ENCODE measurements at places on chromosomes 11 and 22.

- DNase-seq = no peak
Measured at GRCh38 chr11:1922481-1923081, 3.1 kb downstream of the TNNT3 start.

GRCh38 chr11:77056814-77057402 is 9.9 kb upstream of the CAPN5 start:
- no peak for DNase-seq

GRCh38 chr11:73270016-73270854 is 1.9 kb upstream of the P2RY6 start:
- no peak for DNase-seq

GRCh38 chr22:37379085-37379484 is 48.2 kb downstream of the ELFN2 start:
- DNase-seq = no peak

- DNase-seq = no peak
Measured at GRCh38 chr22:38423512-38424503, 31.2 kb downstream of the KCNJ4 start.

DNA sequence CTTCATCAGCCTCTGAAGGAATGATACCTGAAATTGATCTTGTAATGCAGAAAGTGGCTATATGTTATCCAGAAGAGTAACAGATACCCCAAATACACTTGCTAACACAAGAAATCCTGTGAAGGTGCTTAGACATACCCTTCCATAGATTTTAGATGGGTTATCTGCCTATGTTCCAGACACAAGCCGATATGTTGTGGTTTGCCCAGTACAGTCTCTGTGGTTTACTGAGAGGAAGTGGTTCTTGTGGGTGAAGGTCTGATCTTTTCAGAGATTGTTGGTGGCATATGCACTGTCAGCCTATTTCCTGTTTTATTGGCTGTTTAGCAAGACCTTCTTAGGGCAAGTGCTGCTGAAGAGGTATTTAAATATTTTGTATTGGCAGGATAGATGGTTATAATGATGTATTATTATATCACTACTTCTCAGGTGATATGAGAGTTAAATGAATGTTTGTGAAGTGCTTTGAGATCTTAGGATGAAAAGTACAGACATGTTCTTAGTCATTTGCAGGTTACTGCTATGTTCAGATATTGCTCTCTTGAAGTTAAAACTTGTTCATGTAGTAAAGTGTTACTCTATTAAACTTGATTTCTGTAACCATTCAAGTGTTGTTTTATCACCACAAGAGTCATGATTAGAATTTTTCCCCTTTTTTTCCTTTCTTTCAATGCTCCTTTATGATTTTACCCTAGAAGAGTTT is 8.2 kb downstream of the ARHGEF12 start:
- no peak for DNase-seq

- DNase-seq = no peak
Measured at GRCh38 chr22:29061773-29062172, at the start of gene C22orf31. Gene C22orf31 (minus strand): TSS chr22:29061831. CDS start chr22:29061792, 39 bp downstream.

DNA sequence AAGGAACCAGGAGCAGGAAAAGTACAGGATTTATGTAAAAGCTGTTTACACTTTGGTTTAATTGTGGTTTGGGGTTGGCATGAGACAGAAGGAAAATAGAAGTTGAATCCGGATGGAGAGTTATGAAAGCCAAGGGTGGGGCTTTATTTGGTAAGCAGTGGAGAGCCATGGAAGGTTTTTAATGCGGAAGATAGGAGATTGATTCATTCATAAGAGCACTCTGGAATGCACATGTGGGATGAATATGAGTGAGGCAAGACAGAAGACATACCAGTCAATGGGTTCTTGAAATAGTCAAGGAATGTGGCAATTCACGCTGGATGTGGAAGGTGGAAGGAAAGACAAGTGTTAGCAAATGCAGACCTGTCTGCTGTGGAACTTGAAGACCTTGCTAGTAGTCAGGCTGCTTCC is 9.3 kb upstream of the GLB1L3 start:
- DNase-seq = peak; percentile 84

DNA sequence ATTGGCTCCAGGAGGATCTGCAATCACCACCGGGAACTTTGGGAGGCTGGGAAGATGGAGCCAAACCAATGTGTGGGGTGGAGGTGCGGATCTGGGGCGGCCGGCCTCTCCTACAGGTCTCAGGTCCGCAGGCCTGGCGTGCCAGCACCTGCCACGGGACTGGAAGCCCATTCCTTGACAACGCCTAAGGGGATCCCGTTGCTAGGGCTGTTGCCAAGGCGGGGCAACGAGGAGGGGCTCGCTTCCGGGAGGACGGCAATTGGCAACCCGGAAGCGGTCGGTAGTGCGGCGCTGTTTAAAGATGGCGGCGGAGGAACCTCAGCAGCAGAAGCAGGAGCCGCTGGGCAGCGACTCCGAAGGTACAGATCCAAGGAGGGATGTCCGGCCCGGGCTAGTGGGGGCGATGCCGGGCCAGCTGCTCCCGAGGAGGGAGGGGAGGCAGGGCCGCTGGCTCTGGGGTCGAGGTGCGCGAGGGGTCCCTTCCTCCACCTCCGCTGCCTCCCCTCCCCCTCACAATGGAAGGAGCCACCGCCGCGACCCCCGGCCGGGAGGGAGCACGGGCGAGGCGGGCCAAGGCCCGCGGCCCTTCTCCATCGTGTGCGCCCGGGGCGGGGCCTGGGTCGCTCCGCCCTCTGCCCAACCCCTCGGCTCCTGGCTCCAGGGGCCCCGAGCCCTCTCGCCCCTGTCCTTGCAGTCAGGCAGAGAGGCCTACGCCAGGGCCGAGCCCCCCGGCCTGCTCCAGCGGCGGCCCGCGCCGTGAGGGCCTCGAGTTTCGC is at the start of gene OTUB1:
Gene OTUB1, plus strand, starts transcription at position 283 of the 776 bp plus-strand sequence. Its CDS starts 19 bp downstream, at position 302.
- DNase-seq = peak; percentile 96

DNA sequence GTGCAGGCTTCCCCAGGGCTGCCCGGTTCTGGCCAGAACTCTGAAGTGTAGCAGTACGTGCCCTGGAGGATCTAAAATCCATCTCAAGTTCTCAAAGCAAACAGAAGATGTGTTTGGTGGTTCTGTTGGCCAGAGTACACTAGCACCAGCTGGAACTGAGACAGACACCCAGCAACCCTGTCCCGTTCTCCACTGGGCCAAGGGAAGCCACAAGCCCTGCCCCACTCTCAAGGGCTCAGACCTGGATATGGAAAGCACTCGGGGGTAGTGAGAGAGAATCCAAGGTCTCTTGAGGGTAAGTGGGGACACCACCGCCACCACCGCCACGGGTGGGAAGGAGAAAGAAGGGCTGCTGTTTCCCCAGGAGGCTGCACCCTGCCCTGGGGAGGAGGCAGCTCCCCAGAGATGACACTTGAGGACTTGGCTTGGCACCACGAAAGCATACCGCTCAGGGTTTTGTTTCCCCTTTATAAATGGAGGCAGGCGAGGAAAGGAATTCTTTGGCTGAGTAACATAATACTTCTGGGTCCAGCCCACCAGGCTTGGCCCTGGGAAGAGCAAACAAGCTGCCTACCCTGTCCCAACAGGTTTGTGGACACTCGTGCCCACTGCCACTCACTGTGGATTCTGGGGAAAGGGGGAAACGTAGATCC is 56.1 kb upstream of the POU2AF1 start:
- no peak for DNase-seq

DNA sequence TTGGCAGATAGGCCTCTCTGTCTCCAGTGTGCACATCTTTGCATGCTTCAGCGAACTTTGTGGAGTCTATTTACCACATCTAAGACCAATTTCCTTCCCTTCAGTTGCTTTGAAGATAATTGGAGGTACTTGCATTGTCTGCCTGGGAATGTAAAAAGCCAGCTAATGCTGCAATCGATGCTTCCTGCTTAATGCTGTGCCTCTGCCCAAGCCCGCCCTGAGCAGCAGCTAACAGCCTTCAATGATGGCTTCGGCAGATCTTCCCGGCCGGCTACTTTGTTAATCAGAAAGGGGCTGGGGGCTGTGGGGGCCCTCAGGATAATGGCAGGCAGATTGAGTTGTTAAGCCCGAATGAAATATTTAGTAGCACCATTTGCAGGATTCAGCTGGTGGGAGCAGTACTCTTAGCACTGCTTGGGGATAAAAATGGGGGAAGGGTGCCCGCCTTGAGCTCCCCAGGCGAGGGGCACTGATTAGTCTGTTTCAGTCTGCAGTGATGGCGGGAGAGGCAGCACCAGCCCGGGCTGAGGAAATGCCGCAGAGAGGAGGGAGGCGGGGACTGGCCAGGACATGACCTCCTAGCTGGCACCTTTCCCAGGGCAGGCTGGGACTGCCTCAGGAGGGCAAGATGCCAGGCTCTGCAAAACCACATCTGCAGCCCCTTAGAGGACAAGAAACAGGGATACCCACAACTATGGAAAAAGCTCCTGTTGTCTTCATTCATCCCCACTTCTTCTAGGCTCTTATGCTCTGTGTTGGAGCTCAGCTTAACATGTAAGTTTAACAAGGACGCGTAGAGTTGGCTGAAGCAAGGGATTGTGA is 460.0 kb downstream of the BUD13 start:
- peak; percentile 50 for DNase-seq

GRCh38 chr11:863023-863909 is 20.6 kb downstream of the TSPAN4 start:
- DNase-seq = no peak

- DNase-seq = peak; percentile 45
Measured at GRCh38 chr11:6737872-6738466, 33.8 kb downstream of the OR2AG2 start.

DNA sequence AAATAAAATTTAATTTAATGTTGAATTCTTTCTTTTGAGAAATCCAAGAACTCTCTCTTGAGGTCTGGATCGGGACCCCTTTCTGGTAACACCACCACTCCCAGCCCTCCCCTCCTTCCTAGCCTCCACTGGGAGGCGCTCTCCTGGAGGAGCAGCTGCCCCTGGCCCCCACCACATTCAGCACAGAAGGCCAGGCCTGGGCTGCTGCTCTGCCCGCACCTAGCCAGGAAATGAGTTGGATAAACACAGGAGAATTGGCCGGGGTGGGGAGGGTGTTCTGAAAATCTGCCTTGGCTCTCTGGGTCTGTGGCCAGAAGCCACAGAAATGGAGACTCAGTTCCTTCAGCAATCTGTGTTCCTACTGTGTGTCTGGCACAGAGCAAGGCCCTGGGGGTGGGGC is 31.2 kb downstream of the C22orf42 start:
- DNase-seq = no peak

GRCh38 chr22:19410941-19411689 is 20.4 kb downstream of the HIRA start:
- DNase-seq = no peak

- DNase-seq = no peak
Measured at GRCh38 chr22:48354096-48354495, 1473.6 kb downstream of the BRD1 start.

- DNase-seq = no peak
Measured at GRCh38 chr11:89498845-89499448, 7.8 kb upstream of the NOX4 start.

GRCh38 chr22:42396621-42397331 is 35.4 kb downstream of the NFAM1 start:
- no peak for DNase-seq

- no peak for DNase-seq
Measured at GRCh38 chr22:44330188-44330743, 17.5 kb upstream of the SHISAL1 start.

- DNase-seq = no peak
Measured at GRCh38 chr22:49044091-49044490, 783.6 kb downstream of the BRD1 start.

DNA sequence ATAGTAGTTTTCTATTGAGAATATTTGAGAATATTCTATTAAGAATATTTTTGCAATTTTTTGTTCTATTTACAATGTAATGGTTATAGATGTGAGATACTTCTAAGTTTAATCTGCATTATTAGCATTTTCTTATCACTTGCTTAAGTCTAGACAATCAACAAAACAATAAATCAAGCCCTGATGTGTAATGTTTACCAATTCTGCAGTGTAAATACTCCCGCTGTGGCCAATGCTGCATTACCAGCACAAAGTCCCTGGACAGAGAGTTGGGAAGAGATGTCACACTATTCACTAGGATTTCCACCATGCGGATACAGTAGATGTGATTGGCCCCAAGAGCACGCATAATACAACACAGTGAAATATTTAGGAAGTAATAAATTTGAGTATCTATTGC is 47.6 kb upstream of the GCAT start:
- DNase-seq = no peak

- no peak for DNase-seq
Measured at GRCh38 chr22:39481054-39481453, 21.0 kb upstream of the MIEF1 start.

- no peak for DNase-seq
Measured at GRCh38 chr11:39327302-39327701, 2132.2 kb downstream of the LRRC4C start.

DNA sequence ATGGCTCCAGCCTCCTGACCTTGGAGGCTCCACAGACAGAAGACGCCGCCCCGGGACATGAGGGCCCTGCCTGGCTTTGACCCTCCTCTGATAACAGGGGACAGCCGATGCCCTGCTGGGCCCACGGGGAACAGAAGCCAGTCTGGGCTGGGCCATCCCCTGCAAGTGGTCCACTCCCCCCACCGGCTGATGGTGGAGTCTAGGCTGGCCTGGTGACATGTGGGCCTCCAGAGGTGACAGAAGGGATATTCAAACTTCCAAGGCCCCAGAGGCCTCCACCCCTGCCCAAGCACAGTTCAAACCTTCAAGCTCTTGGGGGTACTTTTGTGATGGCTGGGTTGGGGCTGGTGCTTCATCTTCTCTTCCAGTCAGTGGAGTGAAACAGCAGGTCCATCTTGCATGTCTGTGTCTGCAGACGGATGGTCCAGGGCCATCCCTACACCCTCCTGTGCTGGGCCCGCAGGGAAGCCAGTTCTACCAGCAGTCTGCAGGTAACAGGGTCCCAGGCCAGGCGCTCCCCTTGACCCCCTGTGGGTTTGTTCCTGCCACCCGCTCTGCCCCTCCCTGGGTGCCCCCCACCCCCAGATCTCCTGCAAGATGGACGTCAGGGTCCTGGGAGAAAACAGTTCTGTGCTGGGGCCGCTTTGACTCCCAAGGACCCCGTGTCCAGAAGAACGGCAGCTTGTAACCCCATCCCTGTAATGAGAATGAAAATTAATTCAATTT is 929.9 kb downstream of the BRD1 start:
- no peak for DNase-seq

GRCh38 chr11:72584293-72584938 is 89.8 kb downstream of the PDE2A start:
- no peak for DNase-seq

- DNase-seq = no peak
Measured at GRCh38 chr11:108226036-108226435, 3.2 kb downstream of the ATM start.

GRCh38 chr11:121654843-121655536 is 202.2 kb upstream of the SORL1-AS1 start:
- DNase-seq = peak; percentile 18
